ENCODE measurements at places on chromosomes 6 and 20.

DNA sequence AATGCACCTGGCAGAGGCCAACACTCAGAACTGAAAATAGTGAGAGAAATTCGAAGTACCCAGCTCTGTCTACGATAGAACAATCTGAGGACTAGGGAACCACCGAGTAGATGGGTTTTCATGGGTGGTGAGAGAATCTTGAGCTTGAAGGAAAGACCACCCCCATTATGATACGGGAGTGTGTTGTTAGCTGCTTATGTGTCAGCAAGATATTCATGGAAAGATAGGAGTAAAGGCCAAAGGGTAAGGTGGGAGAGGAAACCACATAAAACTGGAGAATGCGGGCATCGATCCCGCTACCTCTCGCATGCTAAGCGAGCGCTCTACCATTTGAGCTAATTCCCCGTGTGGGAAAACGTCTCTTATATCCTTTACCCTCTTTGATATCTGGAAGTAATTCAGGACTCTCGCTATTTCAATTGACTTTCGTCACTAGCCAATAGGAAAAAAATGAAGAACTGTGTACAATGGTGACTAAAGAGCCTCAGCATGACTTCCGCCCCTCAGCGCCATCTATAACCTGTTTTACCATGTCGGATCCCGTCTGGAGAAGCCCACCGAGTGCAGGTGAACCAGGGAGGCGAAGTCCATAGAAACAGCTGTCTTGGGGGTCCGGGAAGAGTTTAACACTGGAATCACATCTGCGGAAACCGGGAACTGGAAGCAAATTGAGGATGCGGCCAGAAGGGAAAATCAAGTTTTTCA, 25.0 kb upstream of the ABT1 start:
- peak; percentile 66 for DNase-seq

DNA sequence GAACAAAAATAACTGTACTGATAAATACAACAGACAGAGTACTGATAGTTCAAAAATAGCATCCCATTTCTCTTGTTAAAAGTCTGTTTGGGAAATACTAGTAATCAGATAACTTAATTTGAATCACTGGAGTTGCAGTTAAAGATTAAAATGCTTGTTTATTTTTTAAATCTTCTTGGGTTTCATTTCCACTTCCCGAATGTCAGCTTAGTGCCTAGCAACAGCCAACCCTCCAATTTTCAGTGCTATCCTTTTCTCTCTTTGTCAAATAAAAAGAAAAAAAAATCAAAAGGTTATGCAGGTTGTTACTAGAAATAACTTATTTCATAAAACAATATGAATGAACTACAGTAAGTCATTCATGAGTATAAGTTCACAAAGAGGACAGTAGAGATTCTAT, 257.7 kb upstream of the STXBP5 start:
- no peak for DNase-seq

- DNase-seq = no peak
Measured at GRCh38 chr6:112221561-112221960, 32.8 kb downstream of the LAMA4 start.

GRCh38 chr20:40578961-40579360, 110.1 kb downstream of the MAFB start:
- no peak for DNase-seq

GRCh38 chr6:99637629-99638028, 31.0 kb downstream of the PRDM13 start:
- DNase-seq = no peak

DNA sequence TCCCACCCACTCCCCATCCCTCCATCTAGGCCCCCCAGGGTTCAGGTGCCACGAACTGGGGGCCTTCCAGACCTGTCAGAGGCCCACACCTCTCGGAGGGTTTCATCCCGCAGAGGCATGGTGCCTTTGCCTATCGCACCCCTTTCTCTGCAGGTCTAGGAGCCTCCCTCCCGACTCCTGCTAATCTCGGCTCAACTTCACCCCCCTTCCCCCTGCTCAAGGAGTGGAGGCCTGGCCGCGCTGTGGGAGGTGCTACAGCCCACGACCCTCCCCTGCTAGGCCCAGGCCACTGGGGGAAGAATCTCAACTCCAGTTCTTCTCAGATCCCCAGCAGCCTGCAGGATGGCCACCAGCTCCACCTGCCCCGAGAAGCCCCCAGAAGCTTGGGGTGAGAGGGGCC, at the start of gene TULP1:
Gene TULP1 (minus strand): TSS at position 157 of the 400 bp plus-strand sequence. CDS start 38 bp downstream, at position 119.
- DNase-seq = no peak

DNA sequence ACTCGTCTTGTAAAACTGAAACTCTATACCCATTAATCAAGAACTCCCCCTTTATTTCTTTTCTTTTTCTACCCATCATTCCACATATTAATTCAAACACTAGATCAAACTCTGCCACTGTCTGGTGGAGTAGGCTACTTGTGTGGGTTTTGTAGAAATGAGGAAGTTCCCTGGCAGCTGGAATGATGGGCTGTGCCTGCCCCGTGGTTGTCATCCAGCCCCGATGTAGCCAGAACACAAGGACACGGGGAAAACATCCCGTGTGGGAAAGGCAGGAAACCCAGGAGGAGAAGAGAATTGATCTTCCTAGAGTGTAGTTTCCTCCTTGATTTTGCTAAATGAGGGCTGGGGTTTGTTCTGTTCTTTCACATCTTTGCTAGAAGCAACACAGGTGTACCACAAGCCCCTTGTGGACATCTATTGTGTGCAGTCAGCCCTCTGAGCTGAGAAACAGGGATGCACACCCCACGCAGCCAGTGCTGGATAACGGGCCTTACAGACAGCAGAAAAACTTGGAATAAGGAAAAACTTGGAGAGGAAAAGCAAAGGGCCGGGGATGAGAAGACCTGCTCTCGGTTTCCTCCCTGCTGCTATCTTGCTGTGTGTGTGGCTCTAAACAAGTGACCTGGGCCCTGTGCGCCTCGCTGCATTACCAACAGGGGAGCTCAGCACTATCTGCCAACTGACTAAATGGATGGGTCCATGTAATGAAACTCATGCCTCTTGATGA, 88.0 kb downstream of the SCML4 start:
- DNase-seq = no peak

DNA sequence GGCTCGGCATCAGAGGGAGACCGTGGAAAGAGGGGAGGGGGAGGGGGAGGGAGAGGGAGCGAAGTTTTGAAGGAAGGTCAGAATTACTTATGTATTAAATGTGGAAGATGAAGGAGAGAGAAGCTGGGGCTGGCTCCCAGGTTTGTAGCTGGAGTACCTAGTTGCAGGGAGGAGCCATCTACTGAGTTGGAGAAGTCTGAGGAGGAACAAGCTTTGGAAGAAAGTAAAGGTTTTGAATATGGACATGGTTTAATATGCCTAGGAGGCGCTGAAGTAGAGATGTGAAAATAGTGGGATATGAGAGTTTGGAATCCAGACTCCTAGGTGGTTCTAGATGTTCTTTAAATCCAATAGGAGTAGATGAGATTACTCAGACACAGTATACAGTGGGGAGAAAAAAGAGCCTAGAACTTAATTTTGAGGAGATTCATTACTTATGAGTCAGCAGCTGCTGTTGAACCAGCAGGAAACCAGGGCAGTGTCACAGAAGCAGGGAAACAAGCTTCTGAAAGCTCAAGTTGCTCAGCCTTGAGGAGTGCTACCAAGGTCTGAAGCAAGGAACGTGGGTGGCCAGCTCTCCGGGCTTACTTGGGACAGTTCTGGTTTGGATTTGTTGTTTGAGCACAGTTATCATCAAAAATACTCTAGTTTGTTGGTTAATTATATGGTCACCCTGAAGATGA, 149.3 kb downstream of the UTRN start:
- no peak for DNase-seq

DNA sequence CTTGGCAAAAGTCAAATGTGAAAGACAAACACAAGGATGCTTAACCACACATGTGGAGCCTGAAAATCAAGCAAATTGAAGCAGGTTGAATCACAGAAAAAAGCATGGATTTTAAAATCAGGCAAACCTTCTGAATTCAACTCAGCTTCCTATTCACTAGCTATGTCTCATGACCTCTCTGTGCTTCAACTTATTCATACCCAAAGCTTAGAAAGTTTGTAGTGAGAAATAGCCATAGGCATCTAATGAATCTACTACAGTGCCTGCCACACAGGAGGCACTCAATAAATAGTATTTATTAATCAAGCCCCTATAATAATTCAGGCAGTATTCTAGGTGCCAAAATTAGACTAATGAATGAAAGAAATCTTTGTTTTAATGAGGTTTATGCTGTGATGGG, 112.2 kb upstream of the TNFAIP3 start:
- no peak for DNase-seq

- DNase-seq = no peak
Measured at GRCh38 chr6:47252633-47253032, 57.1 kb downstream of the TNFRSF21 start.

DNA sequence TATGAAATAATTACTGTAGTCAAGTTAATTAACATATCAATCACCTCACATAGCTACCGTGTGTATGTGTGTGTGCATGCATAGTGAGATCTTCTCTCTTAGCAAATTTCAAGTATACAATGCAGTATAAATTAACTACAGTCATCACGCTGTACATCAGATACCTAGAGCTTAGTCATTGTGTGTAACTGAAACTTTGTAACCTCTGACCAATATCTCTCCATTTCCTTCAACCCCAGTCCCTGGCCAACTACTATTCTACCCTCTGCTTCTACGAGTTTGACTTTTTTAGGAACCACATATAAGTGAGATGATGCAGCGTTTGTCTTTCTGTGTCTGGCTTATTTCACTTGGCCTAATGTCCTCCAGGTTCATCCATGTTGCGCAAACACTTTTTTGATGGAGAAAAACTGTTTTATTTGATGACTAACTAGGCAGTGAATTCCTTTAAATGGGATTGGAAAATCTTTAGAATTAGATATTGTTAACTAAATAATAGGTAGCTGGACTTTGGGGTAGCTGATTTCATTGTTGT, 459.5 kb downstream of the DHX35 start:
- no peak for DNase-seq

DNA sequence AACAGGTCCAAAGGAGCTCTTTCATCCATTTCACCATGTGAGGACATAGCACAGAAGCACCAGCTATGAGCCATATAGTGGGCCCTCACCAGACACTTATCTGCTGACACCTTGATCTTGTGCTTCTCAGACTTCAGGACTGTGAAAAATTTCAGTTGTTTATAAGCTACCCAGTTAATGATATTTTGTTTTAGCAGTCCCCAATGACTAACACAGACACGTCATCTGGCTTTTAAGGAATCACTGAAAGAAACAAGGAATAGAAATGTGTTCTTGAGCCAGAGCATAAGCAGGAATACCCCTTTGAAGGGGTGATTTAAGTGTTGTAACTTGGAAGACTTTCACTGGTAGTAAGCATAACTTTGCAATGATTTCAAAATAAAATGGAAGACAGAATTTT, 214.7 kb upstream of the PTCHD4 start:
- no peak for DNase-seq

GRCh38 chr6:134029495-134030455, 22.6 kb downstream of the SLC2A12 start:
- no peak for DNase-seq

- DNase-seq = no peak
Measured at GRCh38 chr6:138242987-138243592, 24.8 kb upstream of the PBOV1 start.

GRCh38 chr20:36988494-36988966, 37.0 kb upstream of the SAMHD1 start:
- DNase-seq = no peak

DNA sequence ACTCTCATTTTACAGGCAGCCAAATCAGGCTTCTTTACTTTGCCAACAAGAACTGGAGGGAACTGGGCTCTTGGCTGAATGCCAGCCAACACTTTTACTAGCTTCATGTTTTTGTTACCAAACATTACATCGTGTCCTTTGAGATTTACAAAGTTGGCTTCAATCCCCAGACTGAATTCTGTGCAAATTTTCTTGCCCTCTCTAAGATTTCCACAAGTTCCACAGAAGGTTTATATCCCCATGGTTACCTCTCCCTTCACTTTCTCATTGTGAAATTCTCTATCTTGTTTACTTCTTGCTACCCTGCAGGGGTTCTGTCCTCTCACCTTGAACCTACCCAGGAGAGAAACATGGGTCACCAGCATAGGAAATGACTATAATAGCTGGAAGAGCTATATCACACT, 37.6 kb upstream of the PLCB1 start:
- peak; percentile 70 for DNase-seq

DNA sequence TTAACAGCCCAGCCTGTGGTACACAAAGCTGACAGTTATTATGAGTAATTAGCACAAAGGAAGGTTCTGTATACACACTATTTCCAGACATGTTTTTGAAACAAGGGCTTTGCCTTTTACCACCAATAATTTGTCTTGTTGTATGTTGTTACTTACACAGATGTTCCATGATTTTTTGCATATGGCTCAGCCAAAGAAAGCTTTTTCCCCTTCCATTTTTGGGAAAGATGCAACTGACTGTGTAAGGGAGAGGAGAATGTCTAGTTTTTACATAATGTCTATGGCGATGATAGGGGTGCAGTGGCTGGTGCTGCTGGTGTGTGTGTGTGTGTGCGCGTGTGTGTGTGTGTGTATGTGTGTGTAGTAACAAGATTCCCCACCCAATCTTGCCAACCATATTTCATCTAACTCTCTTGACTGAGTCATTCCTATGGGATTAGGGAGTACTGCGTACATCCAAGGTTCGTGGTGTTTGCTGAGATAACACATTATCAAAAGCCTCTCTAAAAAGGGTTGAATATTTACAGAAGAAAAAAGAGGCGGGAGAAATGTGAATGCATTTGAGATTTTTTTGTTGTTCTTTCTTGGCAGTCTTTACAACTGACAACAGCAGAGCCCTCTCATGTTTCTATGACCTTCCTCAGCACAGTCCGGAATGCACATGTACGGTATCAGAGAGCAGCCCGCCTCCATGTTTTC, 192.2 kb downstream of the GMPR start:
- no peak for DNase-seq

- DNase-seq = no peak
Measured at GRCh38 chr6:144064402-144065212, 30.8 kb downstream of the SF3B5 start.

DNA sequence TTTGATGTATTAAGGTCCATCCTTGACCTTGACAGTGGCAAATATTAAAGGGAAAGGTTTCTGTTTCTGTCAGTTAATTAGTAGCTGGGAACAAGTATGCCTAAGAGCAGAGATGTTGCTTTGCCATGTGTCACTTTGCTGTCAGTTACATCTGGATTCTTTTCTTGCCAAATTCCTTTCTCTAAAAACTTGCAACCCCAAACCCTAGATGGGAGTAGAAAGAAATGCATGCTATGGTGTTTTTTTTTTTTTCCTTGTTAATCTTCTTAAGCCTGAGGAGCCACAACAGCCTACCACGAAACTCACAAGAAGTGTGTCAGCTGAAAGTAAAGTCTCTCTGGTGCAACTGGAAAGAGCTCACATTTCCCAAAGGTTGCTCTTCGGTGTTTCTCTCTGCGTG, 18.0 kb upstream of the CLDN20 start:
- no peak for DNase-seq

DNA sequence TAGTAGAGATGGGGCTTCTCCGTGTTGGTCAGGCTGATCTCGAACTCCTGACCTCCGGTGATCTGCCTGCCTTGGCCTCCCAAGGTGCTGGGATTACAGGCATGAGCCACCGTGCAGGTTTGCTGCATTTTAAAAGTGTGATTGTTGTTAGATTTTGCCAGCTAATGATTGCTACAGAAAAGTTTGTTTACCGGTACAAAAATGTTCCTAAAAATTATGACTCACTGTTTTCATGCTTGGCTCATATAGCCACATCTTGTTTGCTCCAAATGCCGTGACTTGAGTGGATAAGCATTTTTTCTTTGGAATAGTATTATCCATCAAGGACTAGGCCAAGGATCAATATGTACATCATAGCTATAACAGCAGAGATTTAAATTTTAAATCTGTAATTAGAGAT, 24.3 kb downstream of the LRRN4 start:
- DNase-seq = no peak

GRCh38 chr6:39905640-39905975, 28.7 kb downstream of the MOCS1 start:
- no peak for DNase-seq

GRCh38 chr6:81002126-81002525, 750.4 kb downstream of the TENT5A start:
- no peak for DNase-seq

All from tibial nerve (tissue), 4 donors.